NCI-H2107 (cell line): ENCODE measurements at places on chromosomes 7 and 10.

- no peak for DNase-seq
Observed at GRCh38 chr10:105609451-105609850, 968.4 kb downstream of the SORCS3 start.

DNA sequence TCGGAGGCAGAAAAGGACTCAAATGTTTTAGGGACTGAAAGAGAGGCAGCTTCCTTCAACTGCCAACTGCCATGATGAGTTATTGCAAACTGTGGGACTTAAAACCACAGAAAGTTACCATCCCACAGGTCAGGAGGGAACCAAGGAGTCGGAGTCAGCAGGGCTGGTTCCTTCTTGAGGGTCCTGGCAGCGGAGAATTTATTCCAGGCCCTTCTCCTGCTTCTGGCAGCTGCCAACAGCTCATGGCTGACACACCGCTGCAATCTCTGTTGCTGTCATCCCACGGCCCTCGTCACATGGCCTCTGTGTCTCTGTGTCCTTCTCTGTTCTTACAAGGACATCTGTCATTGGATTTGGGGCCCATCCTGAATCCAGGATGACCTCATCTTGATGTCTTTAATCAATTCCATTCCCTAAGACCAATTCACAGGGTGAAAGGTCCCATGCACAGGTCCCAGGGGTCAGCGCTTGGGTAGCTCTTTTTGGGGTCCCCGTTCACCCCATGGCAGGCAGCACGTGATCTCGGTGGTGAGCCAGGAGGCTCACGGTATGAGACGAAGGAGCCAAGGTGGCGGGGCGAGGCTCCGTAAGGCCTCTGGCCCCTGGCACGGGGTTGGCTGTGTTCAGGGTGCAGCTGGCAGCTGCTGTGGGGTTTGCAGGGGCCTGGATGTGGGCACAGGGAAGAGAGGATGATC lies 27.4 kb upstream of the PSMG3 start:
- no peak for DNase-seq

GRCh38 chr7:24291271-24291670 lies 7.3 kb downstream of the NPY start:
- no peak for DNase-seq

DNA sequence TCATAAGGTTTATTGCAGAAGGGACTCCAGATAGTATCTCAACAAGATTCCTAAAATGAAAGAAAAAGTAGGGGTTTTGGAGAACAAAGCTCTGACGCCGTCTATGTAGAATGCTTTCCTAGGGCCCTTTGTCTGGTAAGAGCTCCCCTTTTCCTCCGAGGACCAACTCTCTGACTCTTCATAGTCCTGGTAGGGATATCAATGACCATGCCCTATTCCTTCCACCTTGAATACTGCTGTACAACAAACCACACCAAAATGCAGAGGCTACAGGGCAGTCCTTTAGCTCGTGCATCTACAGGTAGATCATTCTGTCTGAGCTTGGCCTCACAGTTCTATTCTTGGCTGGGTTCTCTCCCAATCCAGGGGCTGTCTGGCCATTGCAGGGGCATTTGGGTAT lies 190.3 kb downstream of the WDR11 start:
- no peak for DNase-seq

DNA sequence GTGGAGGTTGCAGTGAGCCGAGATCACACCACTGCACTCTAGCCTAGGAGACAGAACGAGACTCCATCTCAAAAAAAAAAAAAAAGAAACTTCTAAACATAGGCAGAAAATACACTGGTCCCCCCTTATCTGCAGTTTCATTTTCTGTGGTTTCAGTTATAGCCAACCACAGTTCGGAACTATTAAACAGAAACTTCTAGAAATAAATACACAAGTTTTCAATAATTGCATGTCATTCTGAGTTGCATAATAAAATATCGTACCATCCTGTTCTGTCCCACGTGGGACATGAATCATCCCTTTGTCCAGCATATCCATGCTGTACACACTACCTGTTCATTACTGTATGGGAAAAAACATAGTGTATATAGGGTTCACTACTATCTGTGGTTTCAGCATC lies 8.0 kb downstream of the XRCC2 start:
- DNase-seq: no peak

DNA sequence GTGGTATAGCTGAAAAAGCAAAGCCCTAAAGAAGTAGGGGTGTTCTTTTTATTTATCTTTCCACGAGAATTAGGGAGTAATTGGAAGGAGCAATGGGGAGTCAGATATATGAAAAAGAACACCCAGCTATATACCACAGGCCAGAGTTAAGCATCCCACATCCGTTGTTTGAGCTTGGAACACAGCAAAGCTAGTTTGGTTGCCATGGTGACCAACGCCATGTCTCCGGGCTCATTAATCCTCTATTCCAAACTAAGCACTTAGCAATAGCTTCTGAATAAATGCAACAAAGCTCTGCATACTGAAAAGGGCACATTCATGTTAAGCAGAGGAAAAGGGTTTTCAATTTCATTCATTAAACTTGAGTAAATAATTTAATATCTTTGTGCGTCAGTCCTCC lies 23.5 kb downstream of the ASB4 start:
- DNase-seq: peak; percentile 36

GRCh38 chr7:129615018-129615417 lies 3.5 kb downstream of the NRF1 start:
- no peak for DNase-seq

GRCh38 chr7:116665332-116665996 lies 6.5 kb upstream of the MET start:
- DNase-seq: no peak
